ENCODE measurements at places on chromosomes 3 and 15.

DNA sequence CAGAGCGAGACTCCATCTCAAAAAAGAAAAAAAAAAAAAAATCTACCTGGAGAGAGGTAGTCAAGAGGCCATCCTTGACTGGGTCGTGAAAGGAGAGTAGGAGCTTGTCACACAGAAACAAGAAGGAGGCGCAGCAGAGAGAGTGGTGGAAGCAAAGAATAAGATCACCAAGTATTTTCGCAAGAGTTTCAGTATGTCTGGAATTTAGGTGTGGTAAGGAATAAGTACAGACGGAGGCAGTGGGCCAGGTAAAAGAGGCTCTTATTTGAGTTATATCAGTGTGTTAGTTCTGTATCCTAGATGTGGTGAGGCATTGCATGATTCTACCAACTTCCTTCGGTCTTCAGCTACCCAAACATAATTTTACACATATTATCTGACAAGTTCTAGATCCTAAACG is 14.6 kb upstream of the ATP10A start:
- DNase-seq = no peak

DNA sequence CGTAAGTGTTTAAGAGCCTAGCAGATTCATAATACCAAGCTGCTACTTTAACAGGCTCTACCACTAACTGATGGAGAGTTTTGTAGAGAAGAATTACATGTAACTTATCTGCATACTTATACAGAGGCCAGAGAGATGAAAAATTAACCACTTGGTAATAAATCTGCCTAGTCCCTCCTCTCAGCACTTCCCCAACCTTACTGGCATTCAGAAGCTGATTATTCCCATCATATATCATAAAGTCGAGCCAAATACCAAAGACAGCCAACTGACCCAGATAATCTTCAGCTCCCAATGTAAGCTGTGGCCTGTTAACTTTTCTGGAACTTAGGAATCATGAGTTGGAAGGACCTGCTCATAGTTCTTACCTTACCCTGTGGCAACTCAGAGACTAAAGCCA is 25.5 kb upstream of the CSPG5 start:
- no peak for DNase-seq

DNA sequence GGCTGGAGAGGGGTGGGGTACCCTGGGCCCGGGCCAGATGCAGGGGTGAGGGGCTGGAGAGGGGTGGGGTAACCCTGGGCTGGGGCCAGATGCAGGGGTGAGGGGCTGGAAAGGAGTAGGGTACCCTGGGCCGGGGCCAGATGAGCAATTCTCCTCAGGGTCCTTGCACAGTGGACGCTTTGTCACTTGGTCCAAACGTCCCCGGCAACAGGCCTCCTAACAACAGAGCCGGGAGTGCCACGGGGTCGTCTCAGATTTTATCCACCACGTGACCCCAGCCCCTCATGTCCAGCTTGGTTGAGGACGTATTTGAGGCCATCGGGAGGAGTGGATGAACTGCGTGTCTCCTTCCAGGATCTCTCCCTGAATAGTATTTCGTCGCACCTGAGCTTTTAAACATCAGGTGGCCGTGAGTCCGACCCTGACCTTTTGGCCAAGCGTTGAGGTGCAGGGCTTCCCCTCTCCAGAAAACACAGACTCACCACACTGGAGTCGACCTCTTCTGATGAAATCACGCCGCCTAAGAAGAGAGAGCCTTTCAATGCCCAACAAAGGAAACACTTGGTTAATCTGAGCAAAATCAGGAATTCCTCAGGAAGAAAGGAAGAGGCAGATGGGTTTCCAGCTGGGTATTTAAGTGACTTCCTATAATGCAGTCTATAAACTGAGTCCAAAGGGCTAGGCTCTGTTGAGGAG is 12.8 kb upstream of the LRRC15 start:
- DNase-seq = no peak

- no peak for DNase-seq
Observed at GRCh38 chr15:77657634-77658238, 25.0 kb upstream of the LINGO1 start.

DNA sequence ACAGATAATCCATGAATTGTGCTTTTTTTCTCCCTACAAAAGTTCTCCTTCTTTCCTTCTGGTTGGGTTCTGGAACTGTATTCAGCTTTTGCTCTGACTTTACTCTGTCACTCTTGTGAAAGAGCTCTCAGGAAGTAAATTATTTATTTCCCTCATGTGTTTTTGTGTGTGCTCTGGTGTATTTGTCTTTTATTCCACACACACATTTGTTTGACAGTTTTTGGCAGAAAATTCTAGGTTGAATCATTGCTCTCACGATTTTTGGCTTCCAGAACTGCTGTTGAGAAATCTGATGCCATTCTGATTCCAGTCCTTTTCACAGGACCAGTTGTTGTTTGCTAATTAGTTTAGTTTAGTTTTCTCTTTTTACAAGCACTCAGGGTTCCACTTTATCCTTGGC is 172.8 kb downstream of the PLCH1 start:
- no peak for DNase-seq

DNA sequence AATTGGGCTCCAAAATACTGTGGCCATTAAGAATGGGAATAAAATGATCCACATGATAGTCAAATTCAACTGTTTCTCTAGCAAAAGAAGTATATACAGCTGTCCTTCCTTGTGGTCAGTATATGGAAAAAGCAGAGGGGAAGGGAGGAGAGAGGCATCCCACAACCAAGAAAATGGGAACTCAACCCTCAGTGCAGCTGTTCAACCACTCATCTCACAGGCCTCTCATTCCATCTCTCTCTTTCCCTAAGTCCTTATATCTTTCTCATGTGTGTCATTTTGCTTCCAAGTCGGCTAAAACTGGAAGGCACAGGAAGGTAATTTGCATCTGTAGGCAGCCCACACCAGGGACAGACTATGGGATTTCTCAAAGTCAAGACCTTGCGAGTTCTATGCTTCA is 27.5 kb downstream of the AVEN start:
- DNase-seq = no peak

GRCh38 chr15:85580879-85581278 is 200.5 kb downstream of the AKAP13 start:
- DNase-seq = peak; percentile 37

GRCh38 chr3:197472151-197472550 is 83.6 kb downstream of the BDH1 start:
- no peak for DNase-seq

GRCh38 chr3:59644479-59645402 is 594.9 kb upstream of the CFAP20DC start:
- no peak for DNase-seq

DNA sequence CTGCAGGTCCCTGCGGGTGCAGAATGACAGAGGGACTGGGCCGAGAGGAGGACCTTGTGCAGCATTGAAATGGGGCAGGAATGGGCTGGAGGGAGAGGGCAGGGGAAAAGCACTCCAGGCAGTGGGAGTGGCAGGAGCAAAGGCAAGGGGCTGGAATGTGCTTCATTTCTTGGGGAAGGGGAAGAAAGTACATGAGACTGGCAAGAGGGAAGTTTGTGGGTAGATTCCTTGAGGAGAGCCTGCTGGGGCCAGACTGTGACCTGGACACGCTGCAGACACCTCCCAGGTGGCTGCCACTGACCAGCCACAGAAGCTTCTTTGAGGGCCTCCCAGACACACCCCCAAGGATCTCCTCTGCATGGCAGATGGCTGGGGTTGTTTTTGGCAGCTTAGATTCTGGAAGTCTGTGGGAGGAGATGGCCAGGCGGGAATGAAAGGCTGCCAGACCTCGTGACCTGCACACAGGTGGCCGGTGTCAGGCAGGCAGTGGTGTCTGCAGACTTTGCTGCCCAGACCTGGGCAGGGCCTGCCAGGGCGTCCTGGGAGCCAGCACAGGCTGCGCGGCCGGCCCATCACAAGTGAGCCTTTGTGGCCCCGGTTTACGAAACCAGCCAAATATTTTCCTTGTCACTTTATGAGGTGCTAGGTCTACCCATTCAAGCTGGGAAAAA is 53.1 kb downstream of the SPSB4 start:
- DNase-seq = no peak

- DNase-seq = no peak
Observed at GRCh38 chr3:156418428-156418827, 136.5 kb downstream of the SSR3 start.

DNA sequence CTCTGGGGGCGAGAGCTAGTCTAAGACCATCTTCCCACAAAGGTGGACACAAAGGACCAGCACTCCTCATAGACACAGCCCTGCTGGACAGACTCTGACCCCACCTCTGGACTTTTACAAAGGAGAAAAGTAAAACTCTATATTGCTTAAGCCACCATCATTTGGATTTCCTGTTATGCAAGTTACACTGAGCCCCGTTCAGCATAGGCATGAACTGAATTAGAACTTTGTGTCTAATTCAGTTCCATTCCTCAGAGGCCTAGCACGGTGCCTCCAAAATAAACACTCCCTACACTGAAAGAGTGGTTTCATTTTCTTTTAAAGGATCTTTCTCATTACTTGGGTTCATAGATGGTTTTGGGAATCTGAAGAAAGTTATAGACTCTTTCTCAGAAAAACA is 79.2 kb upstream of the OCA2 start:
- DNase-seq = no peak

DNA sequence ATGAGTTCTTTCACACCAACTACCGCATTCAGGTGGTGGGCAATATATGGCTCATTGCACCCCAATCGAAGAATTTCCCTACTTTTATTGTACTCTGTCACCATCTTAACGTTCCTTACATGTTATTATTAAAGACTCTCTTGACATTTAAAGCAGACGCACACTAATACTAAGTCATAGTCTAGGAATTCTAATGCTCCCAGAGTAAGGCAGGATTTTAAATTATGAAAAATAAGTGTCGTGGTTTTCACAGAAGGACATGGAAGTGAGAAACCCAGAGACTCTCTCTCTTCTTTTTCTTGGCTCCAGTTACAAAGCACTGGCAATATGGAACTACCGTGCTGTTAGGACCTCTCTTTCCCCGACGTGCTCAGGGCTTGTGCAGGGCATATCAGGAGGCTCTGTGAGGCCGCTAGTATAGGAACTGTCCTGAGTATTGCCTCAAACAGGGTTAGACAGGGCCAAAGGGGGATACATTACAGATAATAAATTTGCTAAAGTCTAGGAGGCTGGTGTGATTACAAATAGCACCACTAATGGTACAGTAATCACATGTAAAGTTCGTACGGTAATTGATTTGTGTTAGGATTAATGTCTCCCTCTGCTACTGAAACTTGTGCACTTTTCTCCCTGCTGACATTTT is 590.8 kb downstream of the FOXP1 start:
- no peak for DNase-seq

DNA sequence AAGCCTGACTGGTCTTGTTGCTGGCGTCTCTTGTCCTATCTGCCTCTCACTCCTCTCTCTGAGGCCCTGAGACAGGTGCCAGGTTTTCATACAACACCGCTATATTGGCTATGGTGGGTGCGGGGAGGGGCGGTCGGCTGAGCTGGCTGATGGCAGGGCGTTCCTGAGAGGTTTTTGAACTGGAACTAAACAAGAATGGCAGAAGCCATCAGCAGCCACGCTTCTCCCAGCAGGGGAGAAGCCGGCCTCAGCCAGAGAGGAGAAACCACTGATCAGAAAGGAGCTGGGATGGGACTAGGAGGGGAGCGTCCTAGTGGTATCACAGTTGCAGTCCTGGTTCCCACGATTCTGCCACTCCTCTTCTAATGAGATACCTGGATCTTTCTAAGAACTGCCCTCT is 89.9 kb upstream of the PRR23E start:
- no peak for DNase-seq

DNA sequence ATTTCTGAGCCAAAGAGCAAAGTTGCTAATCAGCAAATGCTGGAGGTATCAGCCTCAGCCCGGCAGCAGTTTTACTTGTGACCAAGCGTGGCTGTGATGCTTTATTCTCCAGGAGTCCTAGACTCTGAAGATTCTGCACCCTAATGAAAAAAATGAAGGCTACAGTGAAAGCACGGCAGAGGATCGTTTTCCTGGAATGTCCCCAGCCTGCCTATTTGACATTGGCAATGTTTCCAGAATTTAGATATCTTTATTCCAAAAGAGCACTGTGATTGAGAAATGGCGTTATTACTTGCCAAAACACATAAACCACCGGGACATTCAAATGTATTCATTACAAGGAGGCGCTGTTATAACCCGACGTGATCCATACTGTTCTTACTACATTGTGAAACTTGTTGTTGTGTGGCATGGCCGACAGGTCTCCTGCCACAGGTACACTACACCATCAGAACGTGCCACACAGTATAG is 263.8 kb downstream of the SLCO3A1 start:
- no peak for DNase-seq

DNA sequence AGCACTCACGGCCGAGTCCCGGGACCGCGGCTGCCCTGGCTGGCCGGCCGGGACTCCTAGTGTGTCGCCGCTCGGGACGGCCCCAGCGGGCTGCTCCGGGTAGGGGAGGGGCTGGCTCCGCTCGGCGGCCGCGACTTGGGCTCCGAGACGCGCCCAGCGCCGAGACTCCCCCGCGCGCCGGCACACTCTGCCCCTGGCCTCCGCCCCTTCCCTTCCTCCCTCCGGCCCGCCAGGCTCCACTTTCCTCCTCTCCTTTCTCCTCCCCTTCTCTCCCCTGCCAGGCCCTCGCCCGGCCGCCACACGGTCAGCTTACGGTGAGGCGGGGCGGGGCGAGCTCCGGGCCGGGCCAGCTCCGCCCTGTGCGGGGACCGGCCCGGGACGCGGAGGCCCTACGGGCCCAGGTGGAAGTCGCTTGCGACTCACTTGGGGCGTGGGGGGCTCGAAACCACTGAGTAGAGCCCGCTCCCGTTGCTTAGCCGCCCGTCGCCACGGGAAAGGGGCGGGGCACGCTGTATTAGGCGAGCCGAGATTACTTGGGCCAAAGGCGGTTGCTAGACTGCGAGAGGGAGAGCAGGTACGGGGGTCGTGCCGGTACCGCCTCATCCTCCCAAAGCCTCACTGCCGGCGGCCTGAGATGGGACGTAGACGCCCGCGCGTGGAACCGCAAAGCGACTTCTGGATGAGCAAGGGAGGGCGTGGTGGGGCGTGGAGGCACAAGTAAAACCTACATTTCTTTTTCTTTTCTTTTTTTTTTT is at the start of gene ITGB5:
TSS of gene ITGB5 (minus strand) at position 189 of the 755 bp plus-strand sequence. CDS start 365 bp downstream, outside the sequence.
- no peak for DNase-seq

DNA sequence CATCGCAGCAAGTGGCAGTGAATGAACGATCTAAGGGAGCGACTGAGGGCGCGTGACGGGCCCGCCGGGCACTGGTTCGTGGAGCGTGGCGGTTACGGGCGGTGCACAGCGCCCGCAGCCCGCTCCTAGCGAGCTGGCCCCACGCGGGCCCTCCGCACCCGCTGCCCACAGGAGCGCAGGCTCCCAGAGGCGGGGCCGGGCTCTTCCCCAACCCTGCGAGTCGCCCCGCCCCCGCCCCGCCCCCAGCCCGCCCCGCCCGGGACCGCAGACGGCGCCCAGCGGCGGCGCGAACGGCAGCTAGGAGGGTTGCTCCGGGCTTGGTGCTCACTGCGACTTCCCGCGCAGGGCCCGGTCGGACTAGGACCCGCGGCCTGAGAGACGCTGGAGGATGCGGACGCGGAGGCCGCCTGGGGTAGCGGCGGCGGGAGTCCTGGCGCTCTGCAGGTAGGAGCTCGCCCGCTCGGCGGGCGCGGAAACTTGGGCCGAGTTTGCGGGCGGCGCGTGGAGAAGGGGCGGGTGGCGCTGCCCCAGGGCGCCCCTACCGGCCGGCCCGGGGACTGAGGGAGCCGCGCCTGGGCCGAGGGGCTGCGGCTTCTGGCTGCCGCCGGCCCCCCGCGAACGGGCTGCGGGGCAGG is at the start of gene C15orf39:
TSS of gene C15orf39 (plus strand) at position 267 of the 635 bp plus-strand sequence. CDS start 4,167 bp downstream, outside the sequence.
- peak; percentile 70 for DNase-seq

Measured in activated effector memory CD4-positive, alpha-beta T cell treated with Interleukin-2 at 50 U/mL for 16 hours (primary cell).